ENCODE measurements at places on chromosomes 16 and 17.

GRCh38 chr17:78342449-78343186 is 17.3 kb downstream of the SOCS3 start:
- DNase-seq, result peak; percentile 78

GRCh38 chr17:17144916-17145665 is 61.0 kb downstream of the PLD6 start:
- no peak for DNase-seq

DNA sequence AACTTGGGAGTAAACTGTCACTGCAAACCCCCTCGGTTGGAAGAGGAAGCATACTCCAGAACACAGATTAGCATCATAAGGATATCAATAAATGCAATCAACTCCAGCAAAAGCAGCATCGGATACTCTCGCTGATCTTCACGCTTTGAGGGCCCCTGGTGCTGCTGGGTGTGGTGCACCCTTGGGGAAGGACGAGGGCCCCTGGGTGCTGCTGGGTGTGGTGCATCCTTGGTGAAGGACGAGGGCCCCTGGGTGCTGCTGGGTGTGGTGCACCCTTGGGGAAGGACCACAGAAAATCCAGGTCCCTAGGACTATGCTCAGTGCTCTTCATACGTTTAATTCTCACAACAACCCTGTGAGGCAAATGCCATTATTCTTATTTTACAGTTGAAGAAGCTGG is 54.2 kb downstream of the VPS53 start:
- no peak for DNase-seq

DNA sequence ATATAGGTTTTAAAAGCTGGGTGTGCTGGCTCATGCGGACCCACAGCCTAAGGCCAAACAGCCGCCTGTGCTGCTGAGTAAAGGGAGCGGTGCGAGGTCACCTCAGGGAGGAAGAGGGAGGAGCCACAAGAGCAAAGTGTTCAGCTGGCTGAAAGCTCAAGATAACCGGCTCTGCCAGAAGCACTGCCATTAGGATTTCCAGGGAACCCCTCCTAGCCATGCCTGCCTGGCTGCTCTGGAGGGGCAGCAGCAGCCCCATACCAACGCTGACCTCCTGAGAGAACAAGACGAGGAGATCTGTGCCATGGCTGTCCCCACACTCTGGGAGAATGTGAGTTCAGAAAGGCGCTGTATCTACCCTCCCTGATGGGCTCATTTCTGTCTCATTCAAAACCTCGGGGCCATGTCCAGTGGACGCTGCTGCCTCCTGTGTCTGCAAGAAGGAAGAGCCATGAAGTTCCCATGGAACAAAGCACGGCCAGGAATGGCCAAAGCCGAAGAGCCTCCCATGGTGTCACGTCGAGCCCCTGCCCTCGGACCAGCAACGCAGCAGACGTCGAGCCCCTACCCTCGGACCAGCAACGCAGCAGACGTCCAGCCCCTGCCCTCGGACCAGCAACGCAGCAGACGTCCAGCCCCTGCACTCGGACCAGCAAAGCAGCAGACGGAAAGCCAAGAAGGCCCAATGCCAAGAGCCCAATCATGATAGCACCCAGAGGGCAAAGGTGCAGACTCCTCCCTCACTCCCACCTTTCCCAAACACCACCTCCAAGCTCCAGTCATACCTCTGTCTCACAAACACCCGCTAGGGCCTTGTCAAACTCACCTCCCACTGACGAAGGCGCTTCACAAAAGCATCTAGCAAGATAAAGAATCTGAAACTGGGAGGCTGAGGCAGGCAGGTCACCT is 107.0 kb downstream of the ANKRD11 start:
- DNase-seq, result no peak

DNA sequence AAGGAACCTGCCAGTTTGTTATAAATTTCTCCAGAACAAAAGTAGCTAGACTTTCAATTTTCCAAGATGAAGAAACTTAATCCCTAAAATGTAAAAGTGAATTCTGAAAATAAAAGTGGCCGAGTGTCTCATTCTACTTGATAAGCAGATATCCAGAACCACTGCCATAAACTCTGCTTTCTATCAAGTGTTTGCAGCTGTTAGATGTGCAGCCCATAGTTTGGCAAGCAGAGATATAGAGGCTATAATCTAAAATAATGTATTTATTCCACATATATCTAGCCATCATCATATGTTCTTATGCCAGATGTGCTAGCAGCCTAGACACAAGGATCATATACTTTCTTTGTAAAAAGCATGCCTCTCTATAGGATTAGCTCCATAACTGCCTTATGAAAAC is 14.7 kb upstream of the FBXL20 start:
- no peak for DNase-seq

- no peak for DNase-seq
These were observed 409 bp downstream of the ACSF2 start for GRCh38 chr17:50426472-50426782.

DNA sequence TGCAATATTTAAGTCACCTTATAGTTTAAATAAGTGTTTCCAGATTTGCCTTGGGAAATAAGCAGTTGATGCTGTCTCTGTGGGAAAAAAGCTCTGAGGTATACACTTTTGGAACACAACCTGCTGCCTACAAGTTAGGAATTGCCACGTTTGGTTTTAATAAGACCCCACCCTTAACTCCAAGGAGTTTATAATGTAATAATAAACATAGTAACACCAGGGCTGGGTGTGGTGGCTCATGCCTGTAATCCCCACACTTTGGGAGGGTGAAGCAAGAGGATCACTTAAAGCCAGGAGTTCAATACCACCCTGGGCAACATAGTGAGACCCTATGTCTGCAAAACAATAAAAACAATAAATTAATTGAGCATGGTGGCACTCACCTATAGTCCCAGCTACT is 15.9 kb upstream of the SMG1 start:
- DNase-seq, result no peak

DNA sequence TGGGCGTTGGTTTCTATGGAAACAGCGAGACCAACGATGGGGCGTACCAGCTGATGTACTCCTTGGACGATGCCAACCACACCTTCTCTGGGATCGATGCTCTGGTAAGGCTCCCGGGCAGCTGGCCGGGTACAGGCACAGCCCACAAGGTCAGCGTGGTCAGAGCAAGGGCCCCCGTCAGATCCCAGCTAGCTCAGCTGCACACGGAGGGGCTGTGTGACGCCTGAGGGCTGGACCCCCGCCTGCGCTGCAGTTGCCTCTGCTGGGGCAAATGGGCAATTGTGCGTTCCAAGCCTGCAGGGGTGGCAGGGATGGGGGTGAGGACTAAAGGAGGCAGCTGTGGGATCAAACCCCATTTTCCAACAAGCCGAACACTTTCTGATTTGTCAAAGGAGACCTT is 17.5 kb downstream of the TTYH2 start:
- no peak for DNase-seq

- DNase-seq, result no peak
These were observed 91.8 kb downstream of the TMEM132E start for GRCh38 chr17:34671191-34671590.

- no peak for DNase-seq
These were observed 85.4 kb downstream of the IRX3 start for GRCh38 chr16:54201200-54201599.

DNA sequence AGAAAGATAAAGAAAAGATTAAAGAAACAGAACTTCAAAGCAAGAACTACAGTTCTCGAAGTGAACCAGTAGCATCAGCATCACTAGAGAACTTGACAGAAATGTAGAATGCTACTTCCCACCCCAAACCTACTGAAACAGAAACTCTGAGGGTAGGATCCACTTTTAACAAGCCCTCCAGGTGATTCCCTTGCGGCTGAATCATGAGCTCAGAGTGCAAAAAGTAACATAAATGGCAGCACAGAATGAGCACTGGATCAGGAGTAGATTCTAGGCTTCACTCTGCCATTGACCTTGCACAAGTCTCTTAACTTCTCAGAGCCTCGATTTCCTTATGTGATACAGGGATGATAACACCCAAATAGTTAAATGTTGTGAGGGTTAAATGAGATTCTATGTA is 5.8 kb downstream of the TOM1L2 start:
- DNase-seq, result no peak

- DNase-seq, result no peak
These were observed 131.1 kb downstream of the AXIN2 start for GRCh38 chr17:65430209-65430833.

GRCh38 chr16:17068524-17068923 is 402.2 kb downstream of the XYLT1 start:
- no peak for DNase-seq

- no peak for DNase-seq
These were observed 14.2 kb downstream of the NFAT5 start for GRCh38 chr16:69579783-69580481.

DNA sequence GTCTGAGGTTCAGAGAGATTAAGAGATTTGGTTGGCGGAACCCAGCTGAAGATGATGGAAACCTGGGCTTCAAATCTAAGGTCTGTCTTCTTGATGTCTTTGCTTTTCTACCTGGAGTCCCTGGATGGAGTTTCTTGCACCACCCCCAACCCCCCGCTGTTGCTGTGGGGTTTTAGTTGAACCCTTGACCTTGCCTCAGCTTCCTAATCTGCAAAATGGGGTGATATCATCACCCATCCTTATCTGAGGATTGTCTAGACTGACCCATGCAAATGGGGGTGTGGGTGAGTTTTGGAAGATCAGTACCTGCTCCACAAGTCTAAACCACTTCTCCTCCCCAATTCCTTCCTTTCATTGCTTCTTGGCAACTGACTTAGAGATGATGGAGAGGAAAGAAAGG is 9.0 kb upstream of the CMIP start:
- no peak for DNase-seq

Data from inflammatory macrophage treated with lipopolysaccharide for 1 hour (primary cell).